ENCODE measurements at places on chromosomes 12 and 14. TPM values are rescaled to one million over a fixed set of nuclear protein-coding genes. Genes with fewer than 3 reads are reported as not detected.

The GPD1 gene
- 4.1 TPM for total RNA-seq

GRCh38 chr12:6373022-6373787 is 2.2 kb downstream of the SCNN1A start:
- DNase-seq: peak; percentile 17

DNA sequence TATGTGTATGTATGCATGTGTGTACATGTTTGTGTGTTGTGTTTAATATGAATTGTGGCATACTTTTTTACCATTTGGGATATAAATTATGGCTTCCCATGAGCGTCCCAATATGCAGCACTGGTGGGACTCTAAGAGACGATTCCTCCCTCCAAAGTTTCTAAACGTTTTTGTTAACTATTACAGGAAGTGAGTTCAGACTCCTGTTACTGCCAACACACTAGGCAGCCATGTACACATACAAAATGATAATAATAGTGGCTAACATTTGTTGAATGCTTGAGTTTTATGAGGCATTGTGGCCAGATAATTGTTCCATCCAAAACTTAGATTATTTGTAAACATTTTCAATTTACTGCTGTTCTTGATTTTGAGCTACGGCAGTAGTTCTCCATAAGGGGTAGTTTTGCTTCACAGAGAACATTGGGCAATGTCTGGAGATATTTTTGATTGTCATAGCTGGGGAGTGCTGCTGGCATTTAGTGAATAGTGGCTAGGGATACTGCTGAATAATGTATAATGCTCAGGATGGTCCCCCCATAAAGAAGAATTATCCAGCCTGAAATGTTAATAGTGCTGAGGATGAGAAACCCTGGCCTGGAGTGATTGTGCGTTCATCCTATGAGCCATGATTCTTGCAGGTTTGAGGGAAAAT is 45.1 kb downstream of the ARID2 start:
- DNase-seq: no peak

The REM2 gene
- total RNA-seq: not detected

DNA sequence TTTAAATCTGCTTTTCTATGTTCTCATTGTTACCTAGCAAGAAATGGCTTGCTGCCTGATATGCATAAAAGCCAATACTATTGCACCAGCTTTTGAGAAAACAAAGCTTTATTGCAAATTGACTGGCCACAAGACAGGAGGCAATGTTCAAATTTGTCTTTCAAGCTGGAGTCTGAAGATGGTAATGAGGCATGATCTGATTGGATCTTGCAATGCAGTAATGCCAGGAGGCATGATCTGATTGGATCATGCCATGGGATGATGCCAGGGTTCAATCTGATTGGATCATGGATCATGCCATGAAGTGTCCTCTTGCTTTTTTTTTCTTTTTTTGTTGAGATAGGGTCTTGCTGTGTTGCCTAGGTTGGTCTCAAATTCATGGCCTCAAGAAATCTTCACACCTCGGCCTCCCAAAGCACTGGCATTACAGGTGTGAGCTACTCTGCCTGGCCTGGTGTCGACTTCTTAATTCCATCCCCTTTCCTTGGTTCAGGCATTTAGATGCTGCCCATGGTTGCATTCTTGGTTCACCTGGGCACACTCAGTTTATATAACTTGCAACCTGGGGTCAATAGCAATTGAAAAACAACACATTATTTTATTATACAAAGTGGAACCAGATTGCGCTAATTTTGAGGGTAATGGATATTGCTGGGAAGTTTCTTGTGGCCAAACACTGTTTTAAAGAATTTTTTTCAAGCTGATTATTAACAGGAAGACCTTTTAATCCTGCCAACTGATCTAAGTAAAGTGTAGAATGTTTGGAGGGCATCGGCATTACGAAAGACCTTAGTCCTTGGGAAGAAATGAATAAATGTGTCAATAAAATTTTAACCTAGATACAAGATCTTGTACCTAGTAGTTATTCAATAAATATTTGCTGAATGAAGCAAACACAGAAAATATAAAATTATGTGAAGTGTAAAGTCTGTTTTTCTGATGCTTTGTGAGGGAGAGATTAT is 38.8 kb downstream of the HSD17B6 start:
- DNase-seq: no peak

DNA sequence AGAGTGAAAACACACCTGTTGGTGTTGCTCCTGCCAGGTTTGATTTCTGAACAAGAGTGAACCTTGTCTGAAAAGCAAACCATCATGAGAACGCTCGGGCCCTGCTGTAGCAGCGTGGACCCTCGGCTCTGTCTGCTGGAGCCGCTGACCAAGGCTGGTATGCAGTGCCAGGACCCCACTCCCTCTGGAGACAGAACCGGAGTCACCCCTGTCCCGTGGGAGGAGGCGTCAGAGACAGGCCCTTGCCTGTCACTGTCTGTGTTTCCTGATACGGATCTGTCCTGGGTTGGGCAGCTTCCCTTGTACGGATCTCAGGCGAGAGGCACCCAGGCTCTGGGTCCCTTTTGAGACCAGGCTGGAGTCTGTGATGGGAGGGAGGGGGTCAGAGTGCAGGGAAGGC is 111.6 kb downstream of the ADGRD1 start:
- peak; percentile 30 for DNase-seq

DNA sequence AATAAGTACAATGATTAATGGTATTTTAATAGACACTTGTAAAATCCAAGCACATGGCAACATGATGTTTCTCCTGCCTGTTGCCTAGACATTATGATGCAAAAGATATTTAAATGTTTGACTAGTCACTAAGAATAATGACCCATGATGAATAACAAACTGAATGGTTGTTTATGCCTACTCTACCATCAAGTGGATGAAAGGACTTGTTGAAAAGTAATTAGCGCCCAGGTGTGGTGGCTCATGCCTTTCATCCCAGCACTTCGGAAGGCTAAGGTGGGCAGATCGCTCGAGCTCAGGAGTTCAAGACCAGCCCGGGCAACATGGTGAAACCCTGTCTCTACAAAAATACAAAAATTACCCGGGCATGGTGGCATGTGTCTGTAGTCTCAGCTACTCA is 30.7 kb downstream of the KIF21A start:
- no peak for DNase-seq

All from right cardiac atrium (tissue), 5 donors.